Activated naive CD4-positive, alpha-beta T cell treated with Interleukin-2 at 50 U/mL for 16 hours (primary cell): ENCODE measurements at places on chromosomes 1 and 21.

DNA sequence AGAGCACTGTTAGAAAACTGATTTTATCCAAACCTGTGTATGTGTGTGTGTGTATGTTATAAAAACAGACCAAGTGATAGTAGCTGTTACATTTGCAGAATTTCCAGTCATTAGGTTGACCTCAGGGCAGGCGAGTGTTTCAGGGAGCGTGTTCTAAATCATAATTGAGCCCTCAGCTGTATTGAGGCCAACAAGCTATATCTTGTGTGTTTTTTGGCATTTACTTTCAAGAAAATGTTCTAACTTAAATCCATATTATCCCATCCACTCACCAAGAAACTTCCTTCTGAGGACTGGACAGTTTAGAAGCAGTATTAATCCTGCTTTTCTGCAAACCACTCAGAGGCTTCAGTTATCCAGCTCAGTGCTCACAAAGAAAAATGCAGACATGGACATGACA is 12.0 kb downstream of the DDAH1 start:
- no peak for DNase-seq

DNA sequence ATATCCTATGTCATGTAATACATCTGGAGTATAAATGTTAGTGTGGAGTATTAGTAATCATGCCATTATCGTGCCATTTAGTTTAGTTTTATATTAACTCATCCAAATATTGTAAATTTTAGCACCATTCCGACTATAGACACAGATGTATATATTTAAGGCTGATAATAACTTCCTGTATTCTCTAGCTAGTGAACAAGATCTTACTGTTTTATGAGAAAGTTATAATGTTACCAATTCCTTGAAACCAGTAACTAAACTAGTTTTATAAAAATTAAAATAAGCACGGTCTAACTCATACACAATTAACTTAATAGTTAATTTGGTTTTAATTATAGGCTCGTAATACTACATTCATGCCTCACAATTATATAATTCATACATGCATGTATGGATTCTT is 808.6 kb downstream of the USP25 start:
- DNase-seq, result no peak

- no peak for DNase-seq
Observed at GRCh38 chr1:244112636-244113035, 61.6 kb downstream of the ZBTB18 start.

- no peak for DNase-seq
Observed at GRCh38 chr1:184031409-184032107, 6.0 kb downstream of the COLGALT2 start.

GRCh38 chr1:200153277-200154055 is 126.0 kb downstream of the NR5A2 start:
- peak; percentile 44 for DNase-seq

DNA sequence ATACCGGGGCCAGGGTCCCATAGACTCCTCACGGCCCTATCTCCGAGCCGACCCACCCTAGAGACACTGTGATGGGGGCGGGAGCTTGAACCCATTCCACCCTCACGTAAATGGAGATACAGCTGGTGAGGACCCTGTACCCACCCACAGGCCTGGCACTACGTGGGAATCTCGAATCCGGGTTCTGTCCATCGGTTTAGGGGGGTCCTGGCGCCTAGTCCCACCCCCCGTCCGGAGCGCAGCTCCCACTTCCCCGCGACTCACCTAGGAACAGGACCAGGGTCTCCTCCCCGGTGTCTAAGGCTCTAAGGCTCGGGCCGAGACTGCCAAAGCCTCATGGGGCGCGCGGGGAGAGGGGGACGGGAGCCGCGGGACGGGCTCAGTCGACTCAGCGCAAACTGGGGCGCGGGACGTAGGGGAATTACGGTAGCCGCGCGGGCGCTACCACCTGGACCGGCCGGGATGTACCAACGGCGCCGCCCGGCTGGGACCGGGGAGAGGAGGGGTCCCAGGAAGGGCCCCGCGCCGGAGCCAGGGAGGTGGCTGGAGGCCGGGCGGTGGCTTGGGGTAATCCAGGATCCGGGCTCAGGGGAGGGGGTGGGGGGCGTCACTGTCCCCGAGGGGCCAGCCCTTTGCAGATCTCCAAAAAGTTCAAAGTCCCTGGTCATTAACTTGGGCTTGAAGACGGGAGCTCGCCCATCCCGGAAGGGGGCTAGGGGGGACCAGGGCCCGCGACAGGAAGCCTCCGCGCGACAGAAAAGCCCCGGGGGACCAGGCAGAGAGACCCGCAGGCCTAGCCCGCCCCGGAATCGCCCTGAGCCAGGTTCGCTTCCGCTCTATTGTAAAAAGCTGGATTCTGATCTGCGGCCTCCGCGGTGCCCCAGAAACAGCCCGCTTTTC is 1.0 kb downstream of the PLEKHG5 start:
- DNase-seq, result peak; percentile 64

GRCh38 chr1:161196521-161197451 is 2.1 kb downstream of the ADAMTS4 start:
- no peak for DNase-seq

- no peak for DNase-seq
Observed at GRCh38 chr1:90411185-90411584, 305.9 kb downstream of the BARHL2 start.

DNA sequence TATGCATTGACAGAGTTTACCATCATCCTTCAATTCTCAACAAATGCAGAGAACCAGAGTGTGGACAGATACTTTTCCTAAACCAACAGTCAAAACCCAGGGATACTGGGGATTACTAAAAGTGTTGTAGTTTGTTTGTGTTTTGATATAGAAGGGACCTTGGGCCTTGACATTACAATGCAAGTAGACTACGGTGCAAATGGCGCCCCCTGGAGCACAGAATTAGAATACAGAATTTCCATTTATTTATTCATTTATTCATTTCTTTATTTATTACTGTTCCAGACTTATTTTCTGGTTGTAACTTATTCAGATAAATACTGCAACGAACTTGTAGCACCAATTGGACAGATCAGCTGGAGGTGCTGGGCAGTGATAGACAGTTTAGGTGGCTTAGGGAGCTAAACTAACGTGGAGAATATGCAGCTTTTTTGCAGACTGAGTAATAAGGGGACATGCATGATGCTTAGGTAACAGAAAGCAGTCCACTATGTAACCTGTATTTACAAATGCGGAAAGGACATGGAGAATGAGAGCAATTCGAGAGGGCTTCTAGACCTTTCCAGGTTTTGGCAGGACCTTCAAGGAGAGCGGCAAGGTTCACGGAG is 42.6 kb downstream of the KIRREL1 start:
- DNase-seq, result no peak

GRCh38 chr1:171196351-171196750 is 11.3 kb downstream of the FMO2 start:
- DNase-seq, result no peak

- DNase-seq, result no peak
Observed at GRCh38 chr1:232012773-232013386, 386.3 kb downstream of the DISC1 start.

DNA sequence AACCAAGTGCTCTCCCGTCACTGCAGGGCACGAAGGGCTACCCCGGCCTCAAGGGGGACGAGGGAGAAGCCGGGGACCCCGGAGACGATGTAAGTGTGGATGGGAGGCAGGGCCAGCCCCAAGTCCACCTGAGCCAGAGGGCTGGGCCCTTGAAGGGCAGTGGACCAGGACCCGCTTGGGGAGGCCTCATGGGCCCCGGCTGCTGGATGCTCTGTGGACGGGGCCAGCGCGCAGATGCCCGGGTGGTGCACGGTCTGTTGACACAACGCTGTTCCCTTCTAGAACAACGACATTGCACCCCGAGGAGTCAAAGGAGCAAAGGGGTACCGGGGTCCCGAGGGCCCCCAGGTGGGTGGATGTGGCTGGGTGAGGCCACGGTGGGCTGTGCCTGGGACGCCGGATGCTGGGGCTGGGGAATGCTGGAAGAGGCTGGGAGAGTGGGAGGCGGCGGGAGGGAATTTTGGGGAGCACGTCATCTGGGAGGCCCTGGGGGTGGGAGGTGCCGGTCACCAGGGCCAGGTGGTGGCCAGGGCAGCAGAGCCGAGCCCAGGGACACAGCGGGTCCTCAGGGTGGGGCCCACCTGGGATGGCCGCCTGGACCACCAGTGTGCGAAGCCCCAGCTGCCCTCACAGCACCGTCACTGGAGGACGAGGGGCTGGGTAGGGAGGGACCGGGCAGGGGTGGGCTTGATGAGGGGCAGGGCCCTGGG is 17.5 kb downstream of the COL6A1 start:
- DNase-seq, result no peak

GRCh38 chr1:224640587-224640986 is 24.5 kb downstream of the CNIH3 start:
- no peak for DNase-seq

- no peak for DNase-seq
Observed at GRCh38 chr1:173415490-173415889, 61.6 kb upstream of the PRDX6 start.

DNA sequence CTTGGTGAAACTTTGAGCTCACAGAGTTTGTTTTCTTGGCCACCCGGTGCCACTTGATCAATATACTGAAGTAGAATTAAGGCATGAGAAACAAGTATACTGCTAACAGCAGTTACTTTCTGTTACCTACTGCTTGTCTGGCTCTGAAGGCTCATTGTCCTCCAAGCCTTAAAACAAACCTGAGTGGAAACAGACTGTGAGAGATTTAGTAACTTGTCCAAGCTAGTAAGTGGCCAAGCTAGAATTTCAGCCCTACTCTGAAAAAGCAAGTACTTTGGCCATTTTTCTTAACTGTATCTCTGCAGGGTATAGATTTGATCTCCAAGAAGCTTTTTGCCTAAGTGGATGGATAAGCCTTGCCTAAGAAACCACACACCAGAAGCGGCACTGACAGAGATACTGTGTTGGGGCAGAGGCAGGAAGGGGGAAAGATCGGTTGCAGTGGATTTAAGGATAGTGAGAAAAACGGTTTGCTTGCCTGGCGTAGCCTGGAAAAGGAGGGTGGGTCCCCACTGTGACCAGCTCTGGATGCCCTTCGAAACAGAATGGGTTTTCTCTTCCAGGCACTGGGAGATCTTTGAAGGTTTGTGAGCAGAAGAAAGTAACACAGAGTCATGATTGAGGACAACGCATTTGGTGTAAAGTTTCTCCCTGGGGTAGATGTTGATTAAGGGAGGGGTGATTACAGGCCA is 2.1 kb upstream of the MACO1 start:
- DNase-seq, result no peak

- DNase-seq, result no peak
Observed at GRCh38 chr1:5502311-5503194, 489.7 kb downstream of the NPHP4 start.

GRCh38 chr1:224736619-224737352 is 120.7 kb downstream of the CNIH3 start:
- DNase-seq, result no peak

DNA sequence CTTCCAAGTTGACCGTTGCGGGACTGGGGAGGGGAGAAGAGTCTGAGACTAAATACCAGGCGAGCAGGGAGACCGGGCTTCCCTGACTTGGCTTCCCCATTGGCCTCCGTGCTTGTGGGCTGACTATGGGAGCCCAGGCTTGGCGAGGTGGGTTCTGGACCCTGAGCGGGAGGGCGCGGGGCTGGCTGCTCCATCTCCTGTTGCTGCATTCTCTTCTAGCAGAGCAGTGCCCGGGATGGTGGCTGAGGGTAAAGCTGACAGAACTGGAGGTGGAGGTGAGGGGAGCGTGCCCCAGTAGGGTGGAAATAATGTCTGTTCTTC is 689 bp downstream of the LGR6 start:
- no peak for DNase-seq

DNA sequence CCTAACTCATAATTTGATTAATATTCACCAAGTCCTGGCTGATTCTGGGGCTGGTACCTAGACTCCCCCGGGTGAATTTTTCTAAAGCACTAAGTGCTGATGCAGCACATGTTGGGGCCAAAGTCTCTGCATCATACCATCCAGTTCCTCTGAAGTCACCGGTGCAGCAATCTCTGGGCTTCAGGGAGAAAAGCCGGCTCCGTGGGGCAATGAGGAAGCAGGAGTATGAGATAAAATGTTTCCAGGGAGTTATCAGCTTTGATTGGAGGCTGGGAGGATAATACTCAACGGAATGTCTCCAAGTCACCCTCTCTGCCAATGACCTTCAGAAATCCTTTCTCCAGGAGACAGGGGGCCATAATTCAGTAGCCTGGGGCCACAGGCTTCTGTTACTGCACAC is 1.2 kb downstream of the FCAMR start:
- DNase-seq, result no peak

DNA sequence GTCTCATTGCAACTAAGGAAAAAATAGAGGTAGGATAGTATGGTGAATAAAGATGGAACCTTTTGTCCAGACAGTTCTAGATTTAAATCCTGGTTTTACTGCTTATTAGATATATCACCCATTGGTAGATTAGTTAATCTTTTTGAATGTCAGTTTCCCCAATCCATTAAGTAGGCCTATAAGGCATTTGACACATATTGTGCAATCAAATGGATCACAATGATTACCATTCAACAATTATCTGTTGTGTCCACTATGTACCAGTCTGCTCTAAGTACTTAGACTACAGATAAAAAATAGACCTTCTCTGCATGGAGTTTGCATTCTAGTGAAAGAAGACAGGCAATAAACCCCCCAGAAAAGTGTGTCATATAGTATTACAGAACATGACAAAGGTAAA is 6.0 kb upstream of the PALMD start:
- no peak for DNase-seq

DNA sequence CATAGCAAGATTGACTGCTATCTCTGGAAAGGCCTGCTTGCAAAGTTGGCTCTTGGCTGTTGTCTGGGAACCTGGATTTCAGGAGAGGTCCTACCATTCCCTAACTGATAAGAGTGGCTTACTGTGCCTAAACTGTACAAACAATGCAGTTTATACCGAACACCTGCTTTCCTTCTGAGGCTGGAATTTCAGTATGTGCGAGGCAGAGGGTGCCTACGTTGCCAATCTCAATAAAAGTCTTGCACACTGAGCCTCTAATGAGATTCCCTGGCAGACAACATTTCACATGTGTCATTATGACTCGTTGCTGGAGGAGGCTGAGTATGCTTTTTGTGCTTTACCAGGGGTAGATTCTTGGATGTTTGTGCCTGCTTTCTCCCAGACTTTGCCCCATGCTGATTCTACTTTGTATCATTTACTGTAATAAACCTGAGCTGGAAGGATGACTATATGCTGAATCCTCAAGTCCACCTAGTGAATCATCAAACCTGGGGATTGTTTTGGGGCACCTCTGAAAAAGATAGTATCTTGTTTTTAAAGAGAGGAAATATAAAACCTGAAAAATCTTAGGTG is 58.9 kb upstream of the GNG4 start:
- no peak for DNase-seq

GRCh38 chr1:51044834-51045233 is 57.2 kb upstream of the C1orf185 start:
- no peak for DNase-seq

GRCh38 chr1:93631626-93632365 is 49.8 kb downstream of the BCAR3 start:
- no peak for DNase-seq
